NCI-H446 (cell line): ENCODE measurements at places on chromosomes 1 and 21.

DNA sequence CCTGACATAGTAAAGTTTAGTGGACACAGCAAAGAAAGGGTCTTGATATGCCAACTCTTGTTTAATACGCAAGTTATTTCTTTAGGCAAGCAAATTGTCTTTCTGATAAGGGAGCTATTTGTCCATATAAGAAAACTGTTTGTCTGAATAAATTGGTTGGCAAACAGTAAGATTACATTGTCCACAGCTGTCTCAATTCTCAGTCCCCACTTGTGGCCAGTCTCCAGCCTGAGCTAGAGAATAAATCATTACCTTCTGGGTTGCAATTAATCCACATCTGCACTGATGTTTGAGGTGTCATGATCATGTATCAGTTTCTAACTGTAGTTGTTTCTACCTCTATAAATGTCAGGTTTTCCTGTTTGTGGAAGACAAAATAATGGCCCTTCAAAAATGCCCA lies 60.0 kb upstream of the TNR start:
- DNase-seq = no peak

- no peak for DNase-seq
Observed at GRCh38 chr1:178345238-178345637, 151.5 kb downstream of the CLEC20A start.

- no peak for DNase-seq
Observed at GRCh38 chr1:81880781-81881180, 80.0 kb downstream of the ADGRL2 start.

GRCh38 chr1:164765992-164766720 lies 207.2 kb downstream of the PBX1 start:
- DNase-seq = no peak

- DNase-seq = no peak
Observed at GRCh38 chr1:108719656-108720435, 7.1 kb downstream of the FNDC7 start.

DNA sequence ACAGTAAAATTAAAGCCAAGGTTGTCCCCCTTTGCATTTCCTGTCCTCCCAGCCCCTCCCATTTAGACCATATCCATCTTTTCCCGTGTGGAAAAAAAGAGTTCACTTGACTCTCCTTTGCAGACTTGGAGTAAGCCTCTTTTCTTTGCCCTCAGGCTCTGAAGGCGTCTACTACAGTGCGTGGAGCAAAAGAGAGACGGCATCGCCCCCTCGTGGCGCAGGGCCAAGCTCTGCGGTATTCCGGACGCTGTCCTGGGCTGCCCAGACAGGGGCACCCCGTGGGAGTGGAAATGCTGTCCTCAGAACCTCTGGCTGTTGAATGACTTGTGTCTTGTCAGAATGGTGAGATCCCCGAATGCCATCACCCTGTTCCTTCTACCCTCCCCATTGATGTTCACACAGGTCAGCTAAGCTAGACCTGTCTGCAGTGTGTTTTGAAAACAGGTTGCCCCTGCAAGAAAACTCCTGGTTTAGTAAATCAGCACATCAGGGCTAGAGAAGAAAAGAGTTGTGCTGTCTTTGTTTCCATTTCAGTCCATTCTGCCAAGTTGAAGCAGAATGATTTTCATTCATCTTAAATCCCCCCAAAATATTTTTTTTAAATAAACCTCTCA lies 12.3 kb upstream of the GJA8 start:
- DNase-seq = no peak

GRCh38 chr1:230068952-230069684 lies 2.1 kb downstream of the GALNT2 start:
- peak; percentile 15 for DNase-seq

- no peak for DNase-seq
Observed at GRCh38 chr1:24805534-24806301, 60.5 kb downstream of the CLIC4 start.

DNA sequence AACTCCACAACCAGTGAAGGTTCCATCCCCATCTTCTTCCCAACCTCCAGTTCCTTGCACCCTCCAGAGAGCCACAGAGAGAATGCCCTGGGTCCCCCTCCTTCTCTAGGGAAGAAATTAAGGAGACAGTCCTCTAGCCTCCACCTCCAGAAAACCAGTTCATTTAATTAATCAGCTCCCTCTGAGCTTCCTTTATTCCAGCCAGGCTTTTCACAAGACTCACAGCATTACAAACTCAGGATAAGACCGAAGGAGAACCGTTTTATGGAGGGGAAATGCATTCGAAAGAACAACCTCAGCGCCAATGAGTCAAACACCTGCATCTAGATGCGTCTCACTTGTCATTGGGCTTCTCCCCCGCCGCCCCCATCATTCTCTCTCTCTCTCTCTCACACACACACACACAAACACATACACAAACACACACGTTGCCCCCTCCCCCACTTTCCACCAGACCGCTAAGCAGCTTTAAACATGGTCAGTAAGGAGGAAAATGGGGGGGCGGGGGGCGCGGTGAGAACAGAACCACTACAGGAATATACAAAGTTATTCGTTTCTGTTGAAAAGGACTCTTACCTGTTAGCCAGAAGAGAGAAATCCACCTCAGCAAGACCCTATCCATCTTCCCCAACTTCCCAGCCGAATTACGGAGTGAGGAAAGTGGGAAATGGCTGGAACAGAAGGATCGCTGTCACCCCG lies 544 bp downstream of the ILDR2 start:
- DNase-seq = no peak

DNA sequence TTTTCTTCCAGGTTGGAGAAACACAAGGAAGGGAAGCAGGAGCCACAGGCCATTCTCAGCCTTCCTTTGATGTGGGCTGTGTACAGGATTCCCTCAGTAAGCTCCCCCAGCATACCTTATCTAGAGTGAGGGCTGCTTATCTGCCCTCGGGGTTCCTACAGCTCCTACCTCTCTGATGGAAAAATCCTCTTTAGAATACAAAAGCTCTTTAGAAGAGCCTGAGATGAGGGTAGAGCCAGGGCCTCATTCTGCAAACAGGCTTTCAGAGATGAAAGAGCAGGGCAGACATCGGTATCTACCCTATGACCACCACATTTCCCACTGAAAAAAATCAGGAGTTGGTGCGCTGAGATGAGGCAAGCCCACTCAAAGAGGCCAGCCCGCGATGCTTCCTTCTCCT lies 85.1 kb downstream of the PLPP3 start:
- DNase-seq = no peak

GRCh38 chr1:6167391-6168303 lies 12.5 kb downstream of the CHD5 start:
- no peak for DNase-seq
